GM12865 (cell line): ENCODE measurements at places on chromosomes 16 and 17.

DNA sequence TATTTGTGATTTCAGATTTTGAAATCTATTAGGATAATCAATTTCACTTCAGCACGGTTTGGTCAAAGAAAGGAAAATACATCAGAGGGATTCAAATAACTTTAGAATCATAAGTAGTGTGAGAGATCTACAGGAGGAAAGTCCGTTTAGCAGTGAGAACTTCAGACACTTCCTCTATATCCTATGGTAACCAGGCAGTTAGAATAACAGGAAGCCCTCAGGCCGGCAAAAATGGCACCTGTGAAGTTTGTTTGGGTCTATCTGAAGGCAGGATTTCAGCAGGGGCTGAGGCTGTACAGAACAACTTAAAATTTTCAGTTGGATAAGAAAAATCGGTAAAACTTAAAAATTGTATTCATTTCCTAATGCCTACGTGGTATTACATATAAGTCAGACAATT, 24.9 kb downstream of the KCNJ16 start:
- no peak for DNase-seq

- DNase-seq: no peak
These were observed 4.8 kb downstream of the LGALS3BP start for GRCh38 chr17:78974635-78975591.

- peak; percentile 79 for DNase-seq
These were observed 10.0 kb downstream of the LITAFD start for GRCh38 chr16:8892101-8892575.

DNA sequence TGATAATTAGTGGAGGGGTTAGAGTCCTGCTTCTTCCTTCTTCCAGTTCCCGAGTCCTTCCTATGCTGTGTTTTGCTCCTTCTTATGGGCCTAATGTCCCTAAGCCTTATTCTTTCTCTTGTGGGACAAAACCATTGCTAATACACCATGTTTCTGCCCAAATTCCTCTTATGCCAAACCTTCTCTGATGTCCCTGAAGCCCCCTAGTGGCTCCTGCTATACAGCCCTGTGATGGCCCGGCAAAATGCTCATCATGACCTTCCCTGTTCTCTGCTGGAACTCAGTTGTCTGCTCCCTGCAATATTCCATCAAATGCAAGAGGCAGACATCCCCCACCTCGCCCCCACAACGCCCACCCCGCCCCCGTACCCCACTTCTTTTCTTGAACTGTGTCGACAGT, 171.6 kb downstream of the CDH11 start:
- DNase-seq: no peak
